ENCODE measurements at places on chromosomes 16 and 17.
A peak's percentile ranks its signal among the peaks of the same experiment; 100 is the strongest.

DNA sequence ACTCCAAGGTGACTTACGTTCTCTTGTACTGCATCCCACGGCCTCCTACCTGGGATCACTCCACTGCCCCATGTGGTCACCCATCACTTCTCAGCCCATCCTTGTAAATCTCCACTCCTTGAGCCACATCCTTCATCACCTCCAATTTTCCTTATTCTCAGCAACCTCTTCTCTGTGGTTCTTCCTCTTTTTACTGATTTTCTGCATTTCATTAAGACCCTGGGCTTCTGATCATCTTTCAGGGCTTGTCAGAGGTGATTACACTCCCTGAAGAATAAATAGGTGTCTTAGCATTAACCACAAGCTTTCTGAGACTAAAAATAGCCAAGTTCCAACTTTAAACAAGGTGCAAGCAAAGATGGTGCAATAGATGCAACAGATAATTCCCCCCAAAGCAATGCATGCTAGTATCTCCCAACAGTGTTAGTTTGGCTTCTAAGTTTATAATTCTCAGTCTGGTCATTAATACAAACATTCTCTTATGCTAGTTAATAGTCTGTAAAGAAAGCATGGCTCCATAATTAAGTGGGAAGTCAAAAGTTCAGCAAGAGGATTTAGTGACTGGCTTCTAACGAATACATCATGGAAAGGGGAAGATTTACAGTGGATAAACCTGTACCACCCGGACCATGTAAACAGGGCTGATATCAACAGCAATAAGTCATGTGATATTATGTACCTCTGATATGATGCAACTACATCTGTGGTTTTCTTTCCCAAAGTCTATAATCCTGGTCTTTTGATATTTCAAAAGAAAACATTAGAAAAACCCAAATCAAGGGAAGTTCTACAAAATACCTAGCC, 47.4 kb upstream of the FOXJ1 start:
- no peak for DNase-seq

- DNase-seq, result no peak
Observed at GRCh38 chr17:77601054-77601979, 357.2 kb upstream of the TNRC6C start.

- DNase-seq, result no peak
Observed at GRCh38 chr16:57745768-57746167, 10.2 kb downstream of the KATNB1 start.

DNA sequence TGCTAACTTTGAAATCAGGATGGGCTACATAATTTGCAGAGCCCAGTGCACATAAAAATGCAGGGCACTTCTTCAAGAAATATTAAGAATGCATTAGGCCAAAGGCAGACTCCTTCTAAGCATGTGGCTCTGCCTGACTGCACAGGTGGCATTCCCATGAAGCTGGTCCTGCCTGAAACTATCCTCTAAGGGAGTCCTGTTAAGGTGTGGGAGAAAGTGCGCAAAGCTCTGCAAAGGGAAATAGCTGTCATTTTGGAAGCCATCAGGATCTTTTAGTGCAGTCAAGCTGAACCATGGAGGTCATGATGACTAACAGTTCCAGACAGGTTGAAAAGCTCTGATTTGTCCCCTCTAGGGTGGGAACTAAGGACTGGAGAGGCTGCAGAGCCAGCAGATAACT, 41.9 kb upstream of the CRHR1 start:
- no peak for DNase-seq

DNA sequence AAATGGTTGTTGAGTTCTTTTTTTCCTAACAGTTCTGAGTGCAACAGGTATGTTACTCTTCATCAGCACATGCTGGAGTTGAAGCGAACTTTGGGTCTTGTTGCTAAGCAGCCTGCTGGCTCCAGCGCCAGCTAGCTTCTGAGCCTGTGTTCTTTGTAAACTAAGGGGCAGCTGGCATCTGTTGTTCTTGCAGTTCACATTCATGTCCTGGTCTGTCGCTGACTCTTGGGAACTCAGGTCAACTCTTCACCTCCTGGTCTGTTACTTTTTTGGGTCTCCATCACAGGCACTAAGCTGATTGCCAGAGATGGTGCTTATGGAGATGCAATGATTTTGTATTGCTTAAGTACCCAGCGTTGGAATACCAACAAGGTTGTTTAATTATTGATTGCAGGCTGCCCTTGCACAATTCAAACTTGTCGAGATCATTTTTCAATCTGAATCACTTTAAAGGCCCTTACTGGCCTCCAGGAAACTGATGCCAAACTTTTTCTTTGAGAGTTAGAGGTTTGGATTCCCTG, 40.9 kb downstream of the USP10 start:
- DNase-seq, result no peak

DNA sequence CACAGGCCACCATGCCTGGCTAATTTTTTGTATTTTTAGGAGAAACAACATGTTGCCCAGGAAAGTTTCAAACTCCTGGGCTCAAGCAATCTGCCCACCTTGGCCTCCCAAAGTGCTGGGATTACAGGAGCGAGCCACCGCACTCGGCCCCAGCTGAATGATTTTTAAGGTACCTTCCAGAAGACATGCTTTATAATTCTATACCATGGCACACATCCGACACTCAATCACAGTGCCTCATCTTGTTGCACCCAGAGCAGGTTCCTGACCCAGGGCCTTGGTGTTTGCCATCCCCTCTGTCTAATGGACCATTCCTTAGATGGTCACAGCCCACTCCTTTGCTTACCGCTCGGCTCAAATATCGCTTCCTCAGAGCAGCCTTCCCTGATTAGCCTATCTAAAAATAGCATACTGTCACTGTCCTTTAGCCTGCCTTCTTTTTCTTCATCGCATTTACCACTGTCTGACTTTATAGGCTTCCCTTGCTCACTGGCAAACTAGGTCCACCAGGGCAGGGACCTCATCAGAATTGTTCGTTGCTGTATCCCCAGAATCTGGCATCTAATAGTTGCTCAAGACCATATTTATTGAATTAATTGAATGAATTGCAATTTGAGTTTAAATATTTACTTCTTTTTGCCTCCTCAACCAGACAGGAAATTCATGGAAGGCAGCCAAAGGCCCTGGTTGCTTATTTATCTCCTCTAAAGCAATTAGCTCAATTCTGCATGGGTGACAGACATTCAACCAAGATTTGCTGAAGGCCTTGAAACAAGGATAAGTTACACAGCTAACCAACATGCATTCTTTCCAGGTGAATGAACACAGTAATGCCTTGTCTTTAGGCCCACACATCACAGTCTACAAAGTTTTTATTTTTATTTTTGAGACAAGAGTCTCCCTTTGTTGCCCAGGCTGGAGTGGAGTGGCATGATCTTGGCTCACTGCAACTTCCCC, 6.3 kb upstream of the TENT4B start:
- DNase-seq, result peak; percentile 51

DNA sequence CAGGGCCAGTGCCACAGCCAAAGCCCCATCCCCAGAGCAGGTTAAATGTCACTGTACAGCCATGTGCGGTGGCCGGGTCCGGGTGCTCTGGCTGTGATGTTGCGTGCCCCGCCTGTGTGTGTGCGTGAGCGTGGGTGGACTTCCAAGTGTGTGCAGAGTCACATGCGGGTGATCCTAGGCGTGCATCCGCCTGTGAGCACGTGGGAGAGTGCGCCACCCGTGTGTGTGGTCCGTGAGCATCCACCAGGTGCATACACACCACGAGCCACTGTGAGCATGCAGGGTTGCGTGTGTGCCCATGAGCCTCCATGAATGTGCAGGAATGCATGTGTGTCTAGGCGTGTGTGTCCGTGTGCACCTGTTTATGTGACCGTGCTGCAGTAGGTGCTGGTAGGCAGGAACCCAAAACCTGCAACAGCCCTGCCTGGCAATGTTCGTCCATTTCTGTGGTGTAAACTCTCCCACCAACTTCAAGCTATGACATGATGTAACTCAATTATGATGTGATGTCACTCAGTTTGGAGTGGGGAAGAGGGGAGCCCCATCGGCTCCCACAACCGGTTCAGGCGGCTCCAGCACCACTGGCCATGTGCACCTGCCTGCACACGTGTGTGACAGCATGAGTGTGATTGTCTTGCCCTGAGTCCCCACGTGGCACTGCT, 37.6 kb upstream of the ACSF3 start:
- no peak for DNase-seq

GRCh38 chr17:59607817-59608403, 11.8 kb upstream of the CLTC start:
- no peak for DNase-seq

DNA sequence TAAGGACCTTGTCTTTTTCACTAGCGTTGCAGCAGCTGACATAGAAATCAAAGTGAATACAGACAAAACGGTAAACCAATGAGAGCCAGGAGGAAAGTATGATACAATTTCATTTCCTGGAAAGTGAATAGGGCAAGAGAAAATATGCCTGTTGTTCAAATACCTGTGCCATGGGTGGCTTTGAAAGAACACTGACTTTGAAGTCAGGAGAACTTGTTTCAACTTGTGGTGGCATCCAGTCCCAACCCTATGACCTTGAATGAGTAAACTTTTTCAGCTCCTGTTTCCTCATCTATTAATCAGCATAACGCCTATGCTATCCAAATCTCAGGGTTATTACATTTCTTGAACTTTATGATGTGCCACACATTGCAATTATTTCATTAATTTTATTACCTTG, 173.7 kb upstream of the HS3ST3A1 start:
- no peak for DNase-seq

- no peak for DNase-seq
Observed at GRCh38 chr17:52026075-52026474, 132.4 kb downstream of the CA10 start.

GRCh38 chr17:1880851-1881630, 51.2 kb downstream of the RPA1 start:
- no peak for DNase-seq

DNA sequence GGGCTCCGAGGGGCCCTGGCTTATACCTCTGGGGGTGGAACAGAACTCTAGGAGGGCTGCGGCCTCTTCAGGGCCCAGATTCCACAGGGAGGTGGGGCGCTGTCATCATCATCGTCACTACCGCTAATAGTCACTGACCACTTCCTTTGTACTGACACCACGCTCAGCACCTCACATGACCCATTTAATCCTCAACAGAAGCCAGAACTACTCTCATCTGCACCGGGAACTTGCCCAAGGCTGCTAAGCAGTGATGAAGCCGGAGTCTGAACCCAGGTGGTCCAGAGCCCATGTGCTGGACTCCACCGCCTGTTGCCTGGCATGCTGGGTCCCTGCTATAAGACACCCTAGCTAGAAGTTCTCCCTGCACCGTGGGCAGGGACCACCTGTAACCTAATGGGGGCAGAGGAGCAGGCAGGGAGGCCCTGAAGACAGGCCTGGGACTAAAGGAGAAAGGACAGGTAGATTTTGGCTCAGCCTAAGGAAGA, 12.0 kb downstream of the UNC13D start:
- DNase-seq, result no peak

- peak; percentile 7 for DNase-seq
Observed at GRCh38 chr17:74949455-74950115, 13.9 kb downstream of the OTOP3 start.

GRCh38 chr17:75850928-75851692, 4.0 kb downstream of the WBP2 start:
- no peak for DNase-seq

DNA sequence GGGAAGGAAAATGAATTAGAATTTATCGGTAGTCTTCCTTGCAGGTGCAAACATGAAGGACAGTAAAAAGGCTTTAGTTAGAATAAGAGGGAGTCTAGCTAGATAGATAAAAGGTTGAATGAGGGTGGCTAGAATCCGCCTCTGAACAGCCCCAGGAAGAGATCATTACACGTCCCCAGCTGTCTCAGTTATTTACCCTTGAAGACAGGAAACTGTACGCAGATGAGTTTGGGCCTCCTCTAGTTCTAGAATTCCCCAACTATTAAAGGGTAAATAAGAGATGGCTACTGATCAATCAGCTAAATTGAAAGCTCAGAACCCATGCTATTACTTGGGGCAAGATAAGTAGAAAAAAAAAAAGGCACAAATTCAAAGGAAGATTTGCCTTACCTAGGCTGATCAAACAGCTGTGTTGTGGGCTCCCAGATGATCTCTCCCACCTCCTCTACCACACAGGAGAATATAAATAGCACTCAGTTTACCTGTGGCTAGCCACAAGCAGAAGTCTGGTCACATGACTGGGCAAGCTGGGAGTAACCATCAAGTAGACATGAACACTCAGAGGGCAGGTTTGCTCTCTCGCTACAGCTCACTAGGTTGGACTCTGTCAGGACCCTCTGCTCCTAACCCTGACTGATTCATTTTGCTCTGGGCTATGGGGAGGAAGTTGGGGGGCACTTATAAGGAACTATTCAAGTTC, 17.0 kb downstream of the FAM117A start:
- DNase-seq, result no peak

GRCh38 chr17:3528880-3529511, 28.6 kb downstream of the TRPV3 start:
- no peak for DNase-seq

DNA sequence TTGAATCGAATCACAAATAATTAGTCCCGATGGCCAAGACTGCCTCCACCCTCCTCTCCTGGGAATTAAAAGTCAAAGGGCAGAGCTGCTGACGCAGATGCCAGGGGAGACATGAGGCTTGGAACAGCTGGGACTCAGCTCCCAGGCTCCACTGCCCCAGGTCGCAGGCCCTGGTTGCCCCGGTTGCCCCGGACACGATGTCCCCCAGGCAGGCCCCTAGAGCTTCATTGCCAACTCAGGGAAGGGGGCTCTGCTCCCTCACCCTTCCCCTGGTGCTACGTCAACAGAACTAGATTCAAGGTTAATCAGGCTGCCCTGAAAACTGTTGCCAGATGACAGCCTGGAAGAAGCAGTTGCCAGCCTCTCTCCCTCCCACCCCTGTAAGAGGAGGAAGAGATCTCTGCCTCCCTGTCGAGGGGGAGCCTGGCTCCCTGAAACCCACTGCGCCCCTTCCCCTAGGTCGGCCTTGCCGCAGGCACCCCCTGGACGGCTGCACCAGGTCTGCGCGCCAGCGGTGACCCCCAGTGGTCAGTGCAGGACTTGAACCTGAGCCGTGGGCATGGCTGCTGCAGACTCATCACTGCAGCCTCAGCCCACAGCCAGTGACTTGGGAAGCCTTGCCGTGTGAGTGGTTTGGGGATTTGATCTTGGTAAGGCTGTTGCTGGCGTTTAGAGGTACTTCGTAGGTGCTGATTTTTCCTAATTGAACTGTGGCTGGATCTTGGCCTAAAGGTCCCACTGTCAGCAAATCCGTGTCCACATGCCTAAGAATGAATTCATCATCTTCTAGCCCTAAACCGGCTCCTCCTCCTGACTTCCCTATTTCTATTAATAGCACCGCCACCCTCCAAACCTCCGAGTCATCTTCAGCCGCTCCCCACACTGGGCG, 84.1 kb upstream of the TOB1 start:
- DNase-seq, result peak; percentile 17

DNA sequence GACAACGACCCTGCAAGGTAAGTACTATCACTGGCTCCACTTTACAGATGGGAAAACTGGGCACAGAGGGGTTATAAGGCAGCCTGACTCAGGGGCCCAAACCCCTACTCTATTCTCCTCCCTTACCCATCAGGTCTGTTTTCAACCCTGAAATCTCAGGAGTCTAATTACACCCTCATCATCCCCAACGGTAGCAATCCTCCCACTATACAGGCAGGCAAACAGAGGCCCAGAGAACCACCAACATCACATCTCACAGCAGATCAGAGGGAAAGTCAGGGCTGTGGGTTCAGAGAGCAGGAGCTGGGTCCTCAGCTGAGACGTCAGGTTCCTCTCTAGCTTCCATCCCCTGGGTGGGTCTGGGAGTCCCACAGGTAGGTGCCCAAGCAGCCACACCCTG, 16.5 kb downstream of the JUP start:
- DNase-seq, result no peak

- no peak for DNase-seq
Observed at GRCh38 chr17:50482110-50482509, 3.5 kb downstream of the RSAD1 start.

GRCh38 chr16:19886073-19886941, 1.7 kb upstream of the GPRC5B start:
- peak; percentile 29 for DNase-seq
